ENCODE measurements at places on chromosomes 1 and 21.
A peak's percentile ranks its signal among the peaks of the same experiment; 100 is the strongest.

DNA sequence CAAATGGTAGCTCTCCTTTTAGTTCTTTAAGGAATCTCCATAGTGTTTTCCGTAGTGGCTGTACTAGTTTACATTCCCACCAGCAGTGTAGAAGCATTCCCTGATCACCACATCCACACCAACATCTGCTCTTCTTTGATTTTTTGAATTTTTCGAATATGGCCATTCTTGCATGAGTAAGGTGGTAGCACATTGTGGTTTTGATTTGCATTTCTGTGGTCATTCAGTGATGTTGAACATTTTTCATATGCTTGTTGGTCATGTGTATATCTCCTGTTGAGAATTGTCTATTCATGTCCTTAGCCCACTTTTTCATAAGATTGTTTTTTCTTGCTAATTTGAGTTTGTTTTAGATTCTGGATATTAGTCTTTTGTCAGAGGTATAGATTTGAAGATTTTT, 84.6 kb upstream of the B3GALT2 start:
- DNase-seq = no peak

GRCh38 chr1:177779166-177779965, 190.5 kb downstream of the SEC16B start:
- no peak for DNase-seq

- DNase-seq = no peak
Measured at GRCh38 chr1:77179632-77180031, 39.6 kb downstream of the PIGK start.

DNA sequence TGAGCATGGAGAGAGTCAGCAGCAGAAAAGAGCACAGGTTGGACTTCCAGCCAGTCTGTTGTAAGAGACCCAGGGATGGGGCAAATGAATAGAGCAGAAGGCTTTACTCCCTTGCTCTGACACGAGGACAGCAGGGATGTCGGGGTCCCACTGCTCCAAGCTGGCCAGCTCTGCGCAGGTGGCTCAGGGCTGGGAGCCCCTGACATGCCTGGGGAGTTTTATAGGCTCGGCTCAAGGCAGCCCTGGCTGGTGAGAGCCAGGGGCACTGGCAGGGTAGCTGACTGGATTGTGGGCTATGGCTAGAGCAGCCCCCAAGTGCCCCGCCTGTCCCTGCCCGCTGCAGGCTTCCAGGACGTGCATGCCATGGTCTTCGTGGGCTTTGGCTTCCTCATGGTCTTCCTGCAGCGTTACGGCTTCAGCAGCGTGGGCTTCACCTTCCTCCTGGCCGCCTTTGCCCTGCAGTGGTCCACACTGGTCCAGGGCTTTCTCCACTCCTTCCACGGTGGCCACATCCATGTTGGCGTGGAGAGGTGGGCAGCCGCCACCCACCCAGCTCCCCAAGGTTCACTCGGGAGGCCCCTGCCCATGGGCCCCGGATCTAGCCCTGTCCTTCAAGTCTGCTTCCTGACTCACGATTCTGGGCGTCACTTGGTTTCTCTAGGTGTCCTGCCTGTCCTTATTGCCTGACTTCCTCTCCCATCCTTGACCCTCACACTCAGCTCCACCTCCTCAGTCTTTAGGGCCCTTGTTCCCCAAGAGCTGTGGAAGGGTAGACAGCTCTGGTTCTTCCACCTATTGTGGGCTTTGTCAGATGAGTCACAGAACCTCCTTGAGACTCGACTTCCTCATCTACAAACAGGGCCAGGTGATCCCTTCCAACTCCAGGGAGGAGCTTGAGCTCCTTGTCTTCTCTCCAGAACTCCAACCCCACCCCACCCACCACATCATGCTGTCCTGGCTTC, 8.2 kb downstream of the RHBG start:
- DNase-seq = no peak

GRCh38 chr1:2574350-2574749, 12.2 kb upstream of the PRXL2B start:
- no peak for DNase-seq

DNA sequence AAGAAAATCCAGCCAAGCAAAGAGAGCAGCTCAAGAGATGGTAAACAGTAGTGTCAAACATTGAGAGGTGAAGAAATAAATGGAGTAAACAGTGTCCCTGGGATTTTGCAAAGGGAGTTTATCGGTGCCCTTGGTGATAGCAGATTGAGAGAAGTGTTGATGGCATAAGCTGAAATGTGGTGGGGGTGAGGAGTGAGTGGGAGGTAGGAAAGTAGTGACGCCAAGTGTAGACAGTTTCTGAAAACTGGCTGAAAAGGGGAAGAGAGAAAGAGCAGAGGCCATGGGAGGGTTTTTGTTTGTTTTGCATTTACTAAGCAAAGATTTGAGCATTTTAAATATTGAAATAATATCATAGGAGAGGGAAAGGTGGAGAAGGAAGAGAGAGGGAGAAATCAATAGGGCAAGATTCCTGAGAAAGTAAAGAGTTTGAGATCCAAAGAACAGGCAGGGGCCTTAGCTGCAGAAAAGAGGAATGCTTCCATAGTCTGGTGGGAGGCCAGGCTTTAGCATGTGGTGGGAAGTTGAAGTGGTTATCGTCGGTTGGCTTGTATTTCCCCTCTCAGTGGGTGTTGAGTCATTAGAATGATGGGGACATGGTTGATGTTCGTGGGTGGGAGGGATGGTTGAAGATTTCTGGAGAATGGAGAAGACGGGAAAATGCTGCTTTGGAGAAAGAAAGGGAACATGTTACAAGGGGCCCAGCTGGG, 26.8 kb upstream of the RASAL2 start:
- no peak for DNase-seq

DNA sequence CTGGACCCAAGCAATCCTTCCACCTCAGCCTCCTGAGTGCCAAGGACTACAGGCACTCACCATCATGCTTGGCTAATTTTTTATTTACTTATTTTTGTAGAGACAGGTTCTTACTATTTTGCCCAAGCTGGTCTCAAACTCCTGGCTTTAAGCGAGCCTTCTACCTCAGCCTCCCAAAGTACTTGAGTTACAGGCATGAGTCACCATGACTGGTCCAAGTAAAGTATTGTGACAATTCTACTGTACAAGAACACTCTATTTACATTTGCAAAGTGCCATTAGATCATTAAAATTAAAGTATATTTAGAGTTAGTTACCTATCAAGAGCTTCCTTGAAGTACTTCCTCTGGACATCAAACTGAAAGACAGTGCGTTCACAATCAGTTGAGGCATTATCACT, 44.8 kb downstream of the NRDC start:
- no peak for DNase-seq

DNA sequence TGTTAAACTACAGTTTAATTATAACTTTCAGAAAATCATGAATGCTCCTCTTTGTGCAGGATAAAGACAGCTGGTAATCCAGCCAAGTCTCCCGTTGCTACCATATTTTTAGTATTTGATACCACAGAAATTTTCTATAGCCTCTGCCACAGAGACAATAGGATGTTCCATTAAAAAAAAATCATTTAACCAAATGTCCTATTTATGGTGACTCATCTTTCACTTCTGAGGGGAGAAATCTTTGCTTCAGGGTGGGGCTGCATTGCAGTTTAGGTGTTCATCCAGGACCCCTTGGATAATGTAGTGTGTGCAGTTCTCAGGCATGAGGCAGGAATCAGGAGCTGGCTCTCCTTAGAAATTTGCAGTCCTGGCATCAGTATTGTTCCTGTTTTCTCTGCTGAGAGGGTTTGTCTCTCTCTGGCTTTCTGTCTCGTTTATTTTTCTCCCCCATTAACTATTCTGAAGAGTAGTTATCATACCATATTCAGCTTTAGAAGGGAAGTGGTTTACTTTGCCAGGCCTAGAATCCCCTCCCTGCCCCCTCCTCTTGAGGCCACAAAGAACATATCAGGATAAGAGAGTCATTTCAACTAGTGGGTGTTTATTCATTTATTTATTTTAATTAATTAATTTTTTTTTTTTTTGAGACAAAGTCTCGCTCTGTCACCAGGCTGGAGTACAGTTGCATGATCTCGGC, 3.1 kb downstream of the PRUNE1 start:
- no peak for DNase-seq

- DNase-seq = no peak
Measured at GRCh38 chr1:67939186-67939743, 106.0 kb upstream of the GNG12 start.

GRCh38 chr21:17387030-17387617, 125.7 kb upstream of the CXADR start:
- peak; percentile 37 for DNase-seq

- DNase-seq = no peak
Measured at GRCh38 chr1:233144434-233144833, 151.1 kb downstream of the PCNX2 start.

- DNase-seq = no peak
Measured at GRCh38 chr1:80640978-80641377, 1159.8 kb upstream of the ADGRL2 start.

- DNase-seq = no peak
Measured at GRCh38 chr1:248155927-248156326, 11.0 kb downstream of the OR2M5 start.

DNA sequence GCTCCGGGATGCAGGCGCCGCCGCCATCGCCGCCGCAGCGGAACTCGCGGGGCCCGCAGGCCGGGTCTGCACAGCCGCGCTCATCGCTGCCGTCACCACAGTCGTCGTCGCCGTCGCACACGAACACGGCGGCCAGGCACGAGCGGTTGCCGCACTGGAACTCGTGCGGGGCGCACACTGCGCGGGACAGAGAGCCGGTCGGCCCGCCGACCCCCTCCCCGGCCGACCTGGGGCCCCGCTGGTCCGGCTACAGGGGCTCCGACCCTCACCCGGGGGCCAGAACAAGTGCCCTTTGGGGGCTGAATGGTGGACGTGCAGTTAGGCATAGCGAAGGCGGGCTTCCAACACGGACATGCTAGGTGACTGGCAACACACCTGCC, 38.6 kb upstream of the MAGOH start:
- DNase-seq = no peak

DNA sequence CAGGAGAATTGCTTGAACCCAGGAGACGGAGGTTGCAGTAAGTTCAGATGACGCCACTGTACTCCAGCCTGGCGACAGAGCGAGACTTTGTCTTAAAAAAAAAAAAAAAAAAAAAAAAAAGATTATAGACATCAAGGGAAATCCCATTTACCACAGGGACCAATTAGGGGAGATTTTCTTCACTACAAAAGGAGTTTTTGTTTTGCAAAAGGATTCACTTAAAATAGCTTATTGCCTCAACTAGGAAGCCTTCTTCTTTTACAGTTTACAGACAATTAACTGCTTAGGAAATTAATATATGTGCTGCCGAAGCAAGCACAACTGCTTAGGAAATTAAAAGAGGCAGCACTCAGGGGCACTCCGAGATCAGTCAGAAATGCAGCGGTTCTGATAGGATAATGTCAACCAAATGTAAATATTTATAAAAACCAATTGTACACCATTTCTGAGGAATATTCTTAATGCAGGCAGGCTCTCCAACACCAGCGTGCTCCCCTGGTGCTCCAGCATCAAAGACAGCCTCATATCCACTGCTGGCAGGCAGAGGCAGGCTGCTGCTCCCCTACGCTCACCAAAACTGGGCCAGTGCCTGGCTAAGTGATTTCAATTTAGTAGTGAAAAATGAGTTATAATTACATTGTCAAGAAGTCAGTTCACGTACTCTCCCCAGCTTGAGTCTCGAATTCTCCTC, 107.9 kb upstream of the RAB4A start:
- DNase-seq = no peak
